ENCODE measurements at places on chromosomes 1 and 21.

GRCh38 chr1:183433703-183434102 is 15.5 kb upstream of the NMNAT2 start:
- DNase-seq, result no peak

GRCh38 chr1:38113159-38113666 is 66.6 kb upstream of the POU3F1 start:
- no peak for DNase-seq

- DNase-seq, result peak; percentile 88
These were observed 3.2 kb downstream of the GPR3 start for GRCh38 chr1:27395441-27396195.

DNA sequence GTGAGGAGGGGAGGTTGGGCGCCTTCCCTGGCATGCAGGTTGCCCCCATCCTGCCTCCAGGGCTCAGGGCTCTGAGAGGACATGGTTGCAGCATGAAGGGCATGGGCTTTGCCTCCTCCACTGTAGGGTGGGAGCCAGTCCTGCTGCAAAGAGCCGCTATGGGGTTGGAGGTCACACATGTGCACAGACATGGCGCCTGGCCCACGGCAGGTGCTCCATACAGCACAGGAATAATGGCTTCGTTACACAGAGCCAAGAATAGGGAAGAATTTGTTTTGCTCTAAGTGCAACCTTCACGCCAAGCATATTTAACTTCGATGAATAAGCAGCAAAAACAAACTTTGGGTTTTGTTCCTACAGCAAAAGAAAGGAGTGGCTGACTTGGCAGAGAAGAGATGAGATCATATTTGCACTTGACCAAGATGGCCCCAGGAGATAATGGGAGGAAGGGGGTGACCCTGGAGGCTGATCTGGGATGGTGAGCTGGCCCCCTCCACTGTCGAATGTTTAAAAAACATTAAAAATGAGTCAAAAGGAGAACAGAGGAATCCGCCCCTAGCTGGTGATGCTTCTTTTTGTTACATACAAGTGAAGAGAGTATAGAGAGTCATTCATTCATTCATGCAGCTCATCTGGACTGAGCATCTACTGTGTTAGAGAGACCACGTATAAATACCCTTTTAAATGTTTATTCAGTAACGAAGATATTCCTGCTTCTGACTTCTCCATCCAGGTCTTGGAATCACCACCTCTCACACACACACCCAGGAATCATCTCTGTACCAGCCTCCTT is 12.4 kb upstream of the C2CD2 start:
- DNase-seq, result no peak

Measured in AG20443 (cell line).